ENCODE measurements at places on chromosomes 3 and 15. TPM values are rescaled to one million over a fixed set of nuclear protein-coding genes. Genes with fewer than 3 reads are reported as not detected.

Gene PIF1
- 6.0 TPM for total RNA-seq

Gene C3orf70
- 20.0 TPM for total RNA-seq

Gene C15orf40
- 22.3 TPM for total RNA-seq

Gene WDR72
- total RNA-seq: 10.7 TPM

Gene HDDC3
- total RNA-seq: 20.9 TPM

Gene FOXL2NB
- total RNA-seq: 0.09 TPM

Gene ROBO2
- 2.8 TPM for total RNA-seq

Gene IGSF11
- 5.3 TPM for total RNA-seq

Gene PLSCR2
- 0.35 TPM for total RNA-seq

Gene RTP3
- not detected for total RNA-seq

Gene SOX14
- total RNA-seq: not detected

Gene COL8A1
- total RNA-seq: 3.7 TPM

Gene MAP1A
- 22.5 TPM for total RNA-seq

Gene DCLK3
- total RNA-seq: 0.12 TPM

Gene ROBO1
- 9.6 TPM for total RNA-seq

Gene CCDC13
- total RNA-seq: 1.4 TPM

Gene GPR176
- total RNA-seq: 5.4 TPM

Gene GADL1
- not detected for total RNA-seq

Gene GABRR3
- not detected for total RNA-seq

Gene FSTL1
- total RNA-seq: 294 TPM

Gene MST1R
- 131 TPM for total RNA-seq

Gene GXYLT2
- 12.1 TPM for total RNA-seq

Gene SI
- 0.03 TPM for total RNA-seq

Gene PIAS1
- total RNA-seq: 54.5 TPM

Gene GPR171
- total RNA-seq: 2.0 TPM

Gene PLOD2
- 72.8 TPM for total RNA-seq

Gene HACD2
- total RNA-seq: 47.9 TPM

Gene IQCH
- 2.1 TPM for total RNA-seq

Gene SPATA12
- total RNA-seq: 0.43 TPM

Gene CHRNA7
- 4.2 TPM for total RNA-seq

Gene PPM1L
- total RNA-seq: 79.5 TPM

Gene SLC9C1
- total RNA-seq: 0.46 TPM

Gene ITPR1
- total RNA-seq: 90.5 TPM

Gene MCTP2
- total RNA-seq: 31.7 TPM

Gene CGNL1
- 7.9 TPM for total RNA-seq

Gene OXSR1
- total RNA-seq: 36.7 TPM

Gene MANF
- 124 TPM for total RNA-seq

Gene ATP6V1A
- total RNA-seq: 81.5 TPM

Gene ABCF3
- 77.4 TPM for total RNA-seq

Gene GABRB3
- total RNA-seq: 91.6 TPM

Gene RARRES1
- total RNA-seq: 6.3 TPM

Gene ARPP19
- total RNA-seq: 132 TPM

Gene XIRP1
- 0.09 TPM for total RNA-seq

Gene ARRDC4
- total RNA-seq: 28.3 TPM

Gene UNC13C
- 1.6 TPM for total RNA-seq

Gene SLC51A
- total RNA-seq: 0.63 TPM

Gene TEX9
- 12.8 TPM for total RNA-seq

Gene USP3
- total RNA-seq: 81.2 TPM
